ENCODE measurements at places on chromosomes 3 and 15.

- DNase-seq = no peak
These were observed 55.7 kb upstream of the ACTC1 start for GRCh38 chr15:34851007-34851406.

GRCh38 chr15:101124731-101125451, 127.0 kb downstream of the CHSY1 start:
- no peak for DNase-seq

DNA sequence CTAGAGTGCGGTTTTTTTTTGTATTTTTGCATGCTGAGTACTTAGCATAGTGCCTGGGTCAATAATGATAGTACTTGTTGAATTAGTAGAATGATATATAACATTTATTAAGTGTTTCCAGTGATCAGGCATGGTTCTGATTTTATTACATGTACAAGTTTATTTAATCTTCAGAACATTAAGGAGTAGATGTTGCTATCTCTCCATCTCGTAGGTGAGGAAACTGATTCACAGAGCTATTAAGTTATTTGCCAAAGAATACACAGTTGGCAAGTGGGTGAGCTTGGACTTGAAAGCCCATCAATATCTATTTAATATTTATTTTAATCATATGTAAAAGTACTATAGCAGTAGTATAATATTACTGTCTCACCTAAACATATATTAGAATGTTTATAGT, 219.5 kb downstream of the CACNA2D3 start:
- DNase-seq = no peak

GRCh38 chr3:179671309-179671708, 18.5 kb downstream of the USP13 start:
- no peak for DNase-seq

GRCh38 chr3:18837137-18837755, 311.1 kb upstream of the KCNH8 start:
- DNase-seq = no peak

DNA sequence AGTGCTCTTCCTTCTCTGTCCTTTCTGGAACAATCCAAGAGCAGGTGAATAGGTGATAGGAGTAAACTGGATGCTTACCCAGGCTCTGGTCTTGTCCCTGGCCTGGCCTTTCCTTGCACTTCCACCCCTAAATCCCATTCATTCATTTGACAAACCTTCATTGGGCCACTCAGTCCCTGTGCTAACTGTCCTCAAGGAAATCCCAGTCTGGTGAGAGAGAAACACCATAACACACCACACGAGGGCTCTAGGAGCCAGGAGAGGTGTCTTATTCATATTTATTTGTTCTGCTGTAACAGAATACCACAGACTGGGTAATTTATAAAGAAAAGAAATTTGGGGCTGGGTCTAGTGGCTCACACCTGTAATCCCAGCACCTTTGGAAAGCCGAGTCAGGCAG, 22.8 kb downstream of the EFCC1 start:
- DNase-seq = no peak

DNA sequence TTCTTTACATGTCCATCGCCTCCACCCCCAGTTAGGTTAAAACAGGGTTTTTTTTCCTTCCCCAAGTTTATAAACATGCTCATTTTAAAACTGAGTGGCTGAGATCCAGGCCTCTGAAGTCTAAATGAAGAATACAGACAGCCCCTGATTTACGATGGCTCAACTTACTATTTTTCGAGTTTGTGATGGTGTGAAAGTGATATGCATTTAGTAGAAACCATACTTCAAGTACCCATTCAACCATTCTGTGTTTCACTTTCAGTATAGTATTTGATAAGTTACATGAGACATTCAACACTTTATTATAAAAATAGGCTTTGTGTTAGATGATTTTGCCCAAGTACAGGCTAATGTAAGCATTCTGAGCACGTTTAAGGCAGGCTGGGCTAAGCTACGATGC, 30.5 kb upstream of the GNB5 start:
- no peak for DNase-seq

- no peak for DNase-seq
These were observed 567.7 kb downstream of the NAALADL2 start for GRCh38 chr3:175426805-175427204.

GRCh38 chr3:155026999-155027591, 53.0 kb upstream of the MME start:
- peak; percentile 20 for DNase-seq

GRCh38 chr3:57057351-57057750, 3.1 kb upstream of the SPATA12 start:
- DNase-seq = no peak

GRCh38 chr3:135147657-135148056, 352.6 kb downstream of the EPHB1 start:
- DNase-seq = no peak

- DNase-seq = no peak
These were observed 67.1 kb upstream of the CHD2 start for GRCh38 chr15:92833106-92833433.

- no peak for DNase-seq
These were observed 25.6 kb downstream of the TPM1 start for GRCh38 chr15:63067976-63068743.

DNA sequence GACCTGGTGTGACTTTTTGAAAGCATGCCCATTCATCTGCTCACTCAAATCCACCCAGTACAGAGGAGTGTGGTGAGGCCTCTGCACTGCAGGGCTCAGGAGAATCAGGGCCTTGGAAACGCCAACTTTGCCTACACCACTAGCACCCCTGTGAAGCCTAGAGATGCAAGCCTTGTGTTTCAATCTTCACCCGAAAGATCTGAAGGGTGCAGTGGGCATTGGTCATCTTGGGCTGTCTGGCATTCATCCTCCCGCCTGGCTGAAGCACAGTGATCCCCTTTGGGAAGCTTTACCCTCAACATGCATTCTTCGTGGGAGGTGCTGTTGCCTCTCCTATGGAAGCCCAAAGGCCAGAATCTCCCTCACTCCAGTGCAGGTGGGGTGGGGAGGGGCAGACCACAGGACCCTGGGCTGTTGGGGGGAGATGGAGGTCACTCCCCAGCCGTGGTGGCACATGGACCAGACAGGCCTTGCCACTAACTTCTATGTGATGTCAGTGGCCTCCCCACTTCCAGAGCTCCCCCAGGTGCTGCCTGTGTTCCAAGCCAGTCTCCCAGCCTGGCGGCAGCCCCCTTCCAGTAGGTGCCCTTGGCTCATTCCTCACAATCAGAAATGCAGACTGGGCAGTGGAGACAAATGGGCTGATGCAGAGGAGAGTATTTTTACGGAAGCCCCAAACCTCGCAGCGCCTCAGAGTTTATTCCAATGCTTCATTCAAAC, 92.5 kb downstream of the ADAMTS17 start:
- DNase-seq = no peak

All from CMK (cell line).